ENCODE measurements at places on chromosomes 7 and 10. TPM values are rescaled to one million over a fixed set of nuclear protein-coding genes. Genes with fewer than 3 reads are reported as not detected.

ZNF786 gene
- 17.2 TPM for total RNA-seq

CTAGE6 gene
- total RNA-seq = not detected

GHRHR gene
- not detected for total RNA-seq

PPRC1 gene
- total RNA-seq = 21.6 TPM

PAPOLB gene
- 1.2 TPM for total RNA-seq

SFTPA1 gene
- total RNA-seq = not detected

LRRC4 gene
- total RNA-seq = 60.0 TPM

TSPAN12 gene
- total RNA-seq = 6.0 TPM

SPDYE18 gene
- 1.1 TPM for total RNA-seq

CLEC2L gene
- 3.1 TPM for total RNA-seq

PKD2L1 gene
- 0.44 TPM for total RNA-seq

NEUROD6 gene
- total RNA-seq = not detected

- no peak overlapping the region for H3K27ac ChIP-seq
- no peaks in the 10 kb centered on the region for H3K4me1 ChIP-seq
- no peaks in the 10 kb centered on the region for H3K27me3 ChIP-seq
- H3K4me3 ChIP-seq = no peak overlapping the region
These were observed 629.1 kb downstream of the SORCS1 start for GRCh38 chr10:106535304-106535953.

DNA sequence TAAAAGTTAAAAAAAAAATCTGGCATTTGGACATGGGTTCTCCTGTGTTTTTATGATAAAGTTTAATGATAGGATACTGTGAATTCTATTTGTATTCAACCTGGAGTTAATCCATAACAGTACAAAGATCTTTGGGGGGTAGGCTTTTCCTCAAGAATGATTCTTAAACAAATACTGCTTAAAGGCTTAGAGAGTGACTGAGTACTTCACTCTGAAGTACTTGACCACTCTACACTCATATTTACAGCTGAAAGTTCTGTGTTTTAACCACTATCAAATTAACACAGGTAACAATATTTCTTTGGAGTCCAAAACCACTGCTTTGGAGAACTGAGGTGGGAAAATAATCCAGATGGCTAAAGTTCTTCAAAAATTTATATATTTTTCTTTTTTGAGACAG, 74.2 kb upstream of the TMEM168 start:
- H3K4me1 ChIP-seq = no peaks in the 10 kb centered on the region
- peaks cover 2% of the 10 kb centered on the region for H3K27me3 ChIP-seq
- H3K36me3 ChIP-seq = peaks cover 9% of the 10 kb centered on the region
- H3K27ac ChIP-seq = no peak overlapping the region
- no peak for DNase-seq
- no peak overlapping the region for H3K4me3 ChIP-seq

GRCh38 chr10:84946904-84947303, 618.5 kb downstream of the CCSER2 start:
- no peaks in the 10 kb centered on the region for H3K27me3 ChIP-seq
- no peak for DNase-seq
- H3K36me3 ChIP-seq = no peaks in the 10 kb centered on the region

DNA sequence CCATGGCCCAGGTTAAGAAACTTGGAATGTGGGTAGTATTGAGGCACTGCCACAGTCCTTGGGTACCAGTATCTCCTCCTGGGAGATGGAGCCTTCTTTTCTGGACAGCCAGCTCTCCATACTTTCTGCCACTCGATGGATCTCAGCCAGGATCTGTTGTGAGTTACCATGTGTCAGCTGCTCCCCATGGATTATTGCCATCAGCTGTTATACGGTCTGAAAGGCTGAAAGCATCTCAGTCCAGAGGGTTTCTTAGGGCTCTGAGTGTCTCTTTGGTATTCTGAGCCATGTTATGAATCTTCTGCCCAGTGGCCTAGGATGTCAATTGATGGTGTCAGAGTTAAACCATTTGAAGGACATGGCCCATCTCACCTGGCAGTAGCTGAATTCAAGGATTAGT, 197.5 kb downstream of the C7orf25 start:
- peaks cover 3% of the 10 kb centered on the region for H3K27me3 ChIP-seq
- peaks cover 7% of the 10 kb centered on the region for H3K36me3 ChIP-seq
- H3K27ac ChIP-seq = no peak overlapping the region

DNA sequence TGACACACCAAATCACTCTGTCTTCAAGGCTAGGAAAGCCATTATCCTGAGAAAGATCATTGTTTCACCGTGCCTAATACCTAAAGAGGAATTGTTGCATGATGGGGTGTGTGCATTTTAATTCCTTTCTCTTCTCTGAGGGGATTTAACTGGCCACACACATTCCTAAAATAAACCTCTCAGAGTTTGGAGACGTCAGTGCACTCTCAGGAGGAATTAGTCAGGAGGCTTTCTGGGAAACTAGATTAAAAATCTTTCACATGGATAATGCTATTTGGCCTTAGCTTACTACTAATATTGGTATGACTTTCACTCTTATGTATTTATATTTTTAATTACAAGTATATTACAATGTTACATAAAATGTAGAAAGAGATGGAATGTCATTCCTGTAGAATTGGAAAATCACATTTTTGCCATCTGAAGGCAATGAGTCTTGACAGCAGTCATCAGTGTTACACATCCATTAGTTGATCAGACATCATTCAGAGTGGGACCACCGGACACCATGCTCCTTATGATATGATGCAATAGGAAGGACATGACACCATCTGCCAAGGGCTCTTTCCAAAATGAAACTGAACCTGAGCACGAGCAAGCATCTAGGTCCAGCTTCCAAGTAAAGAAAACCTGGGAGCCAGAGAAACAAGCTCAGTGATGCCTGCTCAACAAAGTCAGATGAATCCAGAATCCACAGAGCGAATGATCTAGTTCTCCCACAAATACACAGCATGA, 43.1 kb upstream of the TMEM273 start:
- H3K4me1 ChIP-seq = no peaks in the 10 kb centered on the region
- no peaks in the 10 kb centered on the region for H3K27me3 ChIP-seq
- H3K4me3 ChIP-seq = no peak overlapping the region
- DNase-seq = no peak
- no peak overlapping the region for H3K27ac ChIP-seq

DNA sequence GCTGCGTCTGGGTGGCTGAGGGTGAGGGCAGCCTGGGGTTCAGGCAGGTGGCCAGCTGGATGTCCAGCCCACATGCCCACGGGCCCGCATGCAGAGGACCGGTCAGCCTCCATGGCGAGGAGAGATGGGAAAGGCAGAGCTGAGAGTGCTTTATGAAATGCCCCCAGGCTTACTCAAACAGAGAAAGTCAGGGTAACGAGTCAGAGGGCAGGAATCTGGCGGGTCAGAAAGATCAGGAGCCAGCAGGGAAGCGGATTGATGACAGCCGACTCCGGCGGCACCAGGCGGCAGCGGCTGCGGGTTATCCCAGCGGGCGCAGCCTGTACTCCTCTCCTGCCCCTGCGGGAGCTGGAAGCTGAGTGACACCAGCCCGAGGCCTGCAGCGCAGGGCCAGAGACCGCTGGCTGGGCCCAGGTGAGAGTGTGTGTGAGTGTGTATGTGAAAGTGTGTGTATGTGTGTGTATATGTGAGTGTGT, 13.4 kb downstream of the SLC13A4 start:
- H3K27ac ChIP-seq = no peak overlapping the region
- peaks cover 7% of the 10 kb centered on the region for H3K27me3 ChIP-seq
- no peak overlapping the region for H3K4me3 ChIP-seq
- peaks cover 28% of the 10 kb centered on the region for H3K4me1 ChIP-seq

- H3K27me3 ChIP-seq = peaks cover 1% of the 10 kb centered on the region
- H3K27ac ChIP-seq = no peak overlapping the region
- no peaks in the 10 kb centered on the region for H3K4me1 ChIP-seq
- no peak overlapping the region for H3K4me3 ChIP-seq
These were observed 160.8 kb downstream of the SPAG6 start for GRCh38 chr10:22505911-22506685.

GRCh38 chr7:134648456-134648855, 1.8 kb downstream of the BPGM start:
- H3K4me1 ChIP-seq = no peaks in the 10 kb centered on the region
- no peaks in the 10 kb centered on the region for H3K36me3 ChIP-seq
- no peak for DNase-seq

DNA sequence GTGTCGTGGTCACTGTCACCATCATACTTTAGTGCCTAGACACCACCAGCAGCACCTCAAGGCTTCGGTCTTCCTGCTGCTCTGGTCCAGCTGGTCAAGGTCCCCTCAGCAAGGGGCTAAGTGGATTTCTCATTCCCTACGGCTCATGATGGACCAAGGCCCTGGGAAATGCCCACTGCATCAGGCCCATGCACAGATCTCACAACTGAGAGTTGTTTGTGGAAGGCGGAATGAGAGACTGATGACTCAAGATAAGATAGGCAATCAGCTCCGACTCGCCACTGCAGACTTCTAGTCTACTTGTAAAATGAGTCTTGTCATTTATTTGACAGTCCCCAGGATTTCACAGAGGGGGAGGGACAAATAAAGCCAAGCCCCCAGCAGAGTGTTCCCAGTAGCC, 108.4 kb upstream of the TBX20 start:
- no peaks in the 10 kb centered on the region for H3K4me1 ChIP-seq
- H3K27me3 ChIP-seq = peaks cover 4% of the 10 kb centered on the region
- DNase-seq = no peak
- H3K27ac ChIP-seq = no peak overlapping the region

GRCh38 chr7:94245500-94245899, 149.2 kb upstream of the COL1A2 start:
- DNase-seq = no peak
- H3K36me3 ChIP-seq = no peaks in the 10 kb centered on the region
- H3K27me3 ChIP-seq = no peaks in the 10 kb centered on the region
- H3K27ac ChIP-seq = no peak overlapping the region

DNA sequence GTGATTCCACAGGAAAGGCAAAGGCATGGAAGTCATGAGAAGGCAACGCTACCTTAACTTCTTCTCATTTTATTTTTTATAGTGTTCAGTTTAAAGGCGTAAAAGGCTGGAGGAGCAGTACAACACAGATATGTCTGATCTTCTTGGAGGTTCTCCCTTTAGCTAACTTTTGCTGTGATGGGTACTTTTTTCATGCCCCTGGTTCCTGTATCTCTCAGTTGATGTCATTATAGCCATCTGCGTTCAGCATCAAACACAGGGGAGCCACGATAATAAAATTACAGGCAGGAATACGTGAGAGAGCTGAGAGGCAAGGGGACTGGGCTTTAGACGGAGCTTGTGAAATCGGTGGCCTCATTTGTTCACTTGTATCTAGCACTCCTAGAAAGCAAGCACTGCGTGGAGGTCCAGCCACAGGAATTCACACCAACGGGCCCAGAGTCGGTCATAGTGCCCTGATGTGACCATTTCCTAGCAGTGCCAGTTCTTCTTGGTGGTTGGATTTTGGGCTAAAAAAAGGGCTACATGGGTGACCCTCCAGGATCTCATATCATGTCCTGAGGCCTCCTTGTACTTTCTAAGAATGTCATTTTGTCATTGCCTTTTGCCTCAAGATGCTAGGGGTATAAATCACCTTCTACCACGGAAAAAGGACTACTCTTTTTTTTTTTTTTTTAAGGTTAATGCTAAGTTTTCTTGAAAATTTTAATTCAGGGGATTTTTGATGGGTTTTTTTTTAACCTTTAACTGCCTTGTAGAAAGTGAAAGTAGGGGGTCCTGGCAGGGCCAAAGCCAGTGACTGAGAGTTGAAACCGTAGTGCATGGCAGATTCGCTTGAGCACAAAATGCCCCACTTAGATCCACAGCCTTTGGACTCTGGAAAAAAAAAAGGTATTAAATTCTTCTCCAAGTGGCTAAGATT, 191.5 kb downstream of the CELF2 start:
- peaks cover 7% of the 10 kb centered on the region for H3K36me3 ChIP-seq
- no peak for DNase-seq
- peaks cover 60% of the 10 kb centered on the region for H3K4me1 ChIP-seq
- H3K27ac ChIP-seq = no peak overlapping the region

DNA sequence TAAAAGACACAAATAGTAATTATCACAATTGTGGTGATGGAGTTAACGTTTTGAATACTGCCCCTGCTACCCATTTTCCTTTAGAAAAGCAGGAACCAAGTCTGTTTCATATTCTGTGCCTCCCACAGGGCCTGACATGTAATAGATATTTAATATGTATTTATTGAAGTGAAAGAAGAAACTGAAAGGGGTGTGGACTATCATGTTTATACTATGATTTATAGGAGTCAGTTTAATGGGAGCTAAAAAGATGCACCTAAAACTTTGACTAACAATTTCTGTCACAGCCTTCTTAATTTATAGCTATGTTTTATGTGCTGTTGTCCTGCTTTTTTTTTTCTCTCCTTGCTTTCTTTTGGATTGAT, 24.1 kb upstream of the BHLHA15 start:
- H3K27me3 ChIP-seq = peaks cover 1% of the 10 kb centered on the region
- no peaks in the 10 kb centered on the region for H3K36me3 ChIP-seq
- no peaks in the 10 kb centered on the region for H3K4me1 ChIP-seq
- no peak overlapping the region for H3K27ac ChIP-seq

DNA sequence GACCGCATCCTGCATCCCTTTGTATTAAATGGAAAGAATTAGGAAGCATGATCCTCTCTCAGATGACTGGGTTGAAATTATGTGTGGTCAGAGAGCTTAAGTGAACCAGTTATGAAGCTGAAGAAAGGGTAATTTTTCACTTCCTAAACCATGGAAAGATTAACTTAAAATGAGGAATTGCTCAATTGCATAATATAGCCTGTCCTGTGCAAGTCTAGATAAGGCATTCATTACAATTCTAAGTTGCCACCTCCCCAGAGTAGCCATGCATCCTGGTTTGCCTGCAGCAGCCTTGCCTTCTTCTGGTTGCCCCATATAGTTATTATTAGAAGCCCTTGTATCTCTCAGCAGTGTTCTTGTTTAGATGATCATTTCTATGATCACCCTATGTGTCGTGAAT, 45.3 kb downstream of the STARD3NL start:
- H3K36me3 ChIP-seq = no peaks in the 10 kb centered on the region
- peaks cover 2% of the 10 kb centered on the region for H3K4me1 ChIP-seq
- H3K4me3 ChIP-seq = no peak overlapping the region
- no peaks in the 10 kb centered on the region for H3K27me3 ChIP-seq
- H3K27ac ChIP-seq = no peak overlapping the region

DNA sequence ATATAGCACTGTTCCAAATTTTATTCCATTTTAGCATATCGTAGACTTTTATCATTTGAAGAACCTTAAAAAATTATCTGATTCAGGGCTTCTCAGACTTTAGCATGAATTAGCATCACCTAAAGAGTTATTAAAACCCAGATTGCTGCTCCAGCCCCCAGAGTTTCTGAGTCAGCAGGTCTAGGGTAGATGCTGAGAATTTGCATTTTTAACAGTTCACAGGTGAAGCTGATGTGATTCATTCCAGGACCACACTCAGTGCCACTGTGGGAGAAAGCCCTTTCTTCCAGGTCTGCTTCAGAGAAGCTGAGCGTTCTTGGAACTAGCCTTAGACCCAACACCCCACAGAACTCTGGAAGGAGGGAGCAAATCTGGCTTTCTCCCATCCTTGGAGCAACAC, 174.1 kb upstream of the YAE1 start:
- no peaks in the 10 kb centered on the region for H3K36me3 ChIP-seq
- peaks cover 17% of the 10 kb centered on the region for H3K4me1 ChIP-seq
- H3K4me3 ChIP-seq = no peak overlapping the region
- H3K27me3 ChIP-seq = no peaks in the 10 kb centered on the region
- DNase-seq = no peak

GRCh38 chr7:136509466-136509865, 359.0 kb upstream of the CHRM2 start:
- H3K27ac ChIP-seq = no peak overlapping the region
- no peaks in the 10 kb centered on the region for H3K4me1 ChIP-seq
- H3K36me3 ChIP-seq = no peaks in the 10 kb centered on the region
- no peak for DNase-seq

- H3K36me3 ChIP-seq = no peaks in the 10 kb centered on the region
- no peak for DNase-seq
- no peak overlapping the region for H3K4me3 ChIP-seq
- no peaks in the 10 kb centered on the region for H3K27me3 ChIP-seq
These were observed 58.6 kb upstream of the GSAP start for GRCh38 chr7:77474756-77475155.

Data from glutamatergic neuron (in vitro differentiated cells).